Cardiac fibroblast (primary cell): ENCODE measurements at places on chromosomes 7 and 10.

- no peak for DNase-seq
Measured at GRCh38 chr7:142425281-142425680, 167.4 kb upstream of the PRSS58 start.

- no peak for DNase-seq
Measured at GRCh38 chr7:31111109-31111451, 59.0 kb downstream of the ADCYAP1R1 start.

GRCh38 chr10:62733654-62734293 lies 70.7 kb upstream of the ADO start:
- no peak for DNase-seq

- DNase-seq: no peak
Measured at GRCh38 chr7:73960548-73960947, 67.4 kb upstream of the ELN start.

DNA sequence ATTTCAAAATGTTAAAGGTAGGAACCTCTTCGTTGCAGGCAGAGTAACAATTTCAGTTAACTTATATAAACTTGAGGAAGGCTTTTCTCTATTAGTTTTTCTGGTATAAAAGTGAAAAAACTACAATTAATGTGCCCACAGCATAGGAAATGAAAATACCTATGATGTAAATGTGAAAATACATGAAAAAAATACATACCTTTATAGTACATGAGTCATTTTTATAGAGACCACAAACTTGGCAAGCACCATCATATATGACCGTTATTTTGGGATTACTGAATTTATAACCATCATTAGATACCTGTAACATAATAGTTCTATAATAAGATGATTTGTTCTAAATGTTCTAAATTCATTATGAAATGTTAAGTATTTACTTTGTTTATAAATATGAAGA lies 42.7 kb downstream of the VWDE start:
- DNase-seq: no peak

DNA sequence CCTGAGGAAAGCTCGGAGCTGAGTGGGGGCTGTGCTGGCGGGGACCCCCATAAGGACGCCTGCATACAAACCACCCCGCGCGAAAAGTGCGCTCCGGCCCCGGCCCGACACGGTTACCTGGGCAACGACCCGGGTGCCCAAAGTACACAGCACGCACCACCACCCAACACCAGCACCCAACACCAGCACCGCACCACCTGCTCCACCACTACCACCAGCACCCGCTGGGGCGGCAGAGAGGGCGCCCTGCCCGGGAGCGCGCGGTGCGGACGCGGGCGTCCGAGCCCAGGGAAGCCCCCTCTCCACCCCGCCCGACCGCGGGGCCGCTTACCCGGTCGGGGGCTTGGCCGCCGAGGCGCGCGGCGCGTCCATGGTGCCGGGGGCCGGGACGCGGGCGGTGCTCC lies 345 bp downstream of the COBL start:
- DNase-seq: no peak

GRCh38 chr10:78846760-78847159 lies 222.0 kb upstream of the ZMIZ1 start:
- no peak for DNase-seq

- DNase-seq: no peak
Measured at GRCh38 chr10:113646336-113647201, 17.3 kb downstream of the NRAP start.

DNA sequence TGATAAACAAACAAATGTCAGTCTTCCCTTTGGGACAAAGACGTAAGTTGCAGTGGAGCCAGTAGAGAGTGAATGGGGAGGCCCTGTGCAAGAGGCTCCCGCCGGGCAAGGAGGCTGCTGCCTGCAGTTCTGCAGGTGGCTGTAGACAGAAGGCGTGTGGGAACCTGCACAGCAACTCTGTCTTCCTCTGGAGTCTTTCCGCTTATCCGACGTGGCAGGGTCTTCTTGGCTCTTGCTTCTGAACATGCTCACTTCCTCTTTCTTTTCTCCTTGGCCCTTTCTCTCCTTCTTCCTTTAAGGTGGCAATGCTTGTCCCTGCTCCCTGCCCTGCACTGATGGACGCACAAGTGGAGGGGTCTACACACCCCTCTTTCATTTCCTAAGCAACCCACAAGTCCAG lies 122.5 kb downstream of the HIPK2 start:
- no peak for DNase-seq

DNA sequence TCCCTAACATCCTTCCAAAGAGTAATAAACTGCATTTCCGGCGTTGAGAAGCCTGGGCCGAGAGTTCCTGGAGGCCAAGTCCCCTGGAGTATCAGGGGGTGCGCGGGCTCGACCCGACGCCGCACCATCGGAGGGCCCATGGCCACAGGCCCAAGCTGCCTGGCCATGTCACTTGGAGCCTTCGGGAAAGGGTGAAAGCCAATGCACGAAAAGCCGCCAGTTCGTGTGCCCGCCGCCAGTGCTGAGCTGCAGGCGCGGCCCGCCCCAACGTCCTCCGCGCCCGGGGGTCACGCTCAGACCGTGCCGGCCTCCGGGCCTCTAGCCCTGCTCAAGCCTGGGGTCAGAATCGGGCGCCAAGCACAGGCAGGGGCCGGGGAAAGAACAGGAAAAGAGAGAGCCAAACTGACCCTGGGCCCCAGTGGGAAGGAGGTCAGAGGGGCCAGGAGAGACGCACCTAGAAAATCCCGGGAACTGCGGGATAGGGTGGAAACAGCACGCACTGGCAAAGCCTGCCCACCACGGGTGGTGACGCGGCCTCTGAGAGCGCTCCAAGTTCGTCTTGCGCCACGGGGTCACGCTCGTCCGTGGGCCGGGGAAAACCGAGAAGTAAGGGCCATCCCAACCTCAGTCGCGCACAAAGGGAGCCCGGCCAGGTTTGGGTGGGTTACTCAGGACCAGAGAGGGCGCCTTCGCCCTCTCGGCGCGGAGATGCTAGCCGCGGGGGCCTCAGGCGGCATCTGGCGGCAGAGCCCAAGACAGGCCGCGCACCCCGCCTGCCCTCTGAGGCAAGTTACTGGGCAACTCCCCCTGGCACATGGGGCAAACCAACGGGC lies 4.2 kb upstream of the EBF3 start:
- DNase-seq: no peak
